ENCODE measurements at places on chromosomes 11 and 22.

DNA sequence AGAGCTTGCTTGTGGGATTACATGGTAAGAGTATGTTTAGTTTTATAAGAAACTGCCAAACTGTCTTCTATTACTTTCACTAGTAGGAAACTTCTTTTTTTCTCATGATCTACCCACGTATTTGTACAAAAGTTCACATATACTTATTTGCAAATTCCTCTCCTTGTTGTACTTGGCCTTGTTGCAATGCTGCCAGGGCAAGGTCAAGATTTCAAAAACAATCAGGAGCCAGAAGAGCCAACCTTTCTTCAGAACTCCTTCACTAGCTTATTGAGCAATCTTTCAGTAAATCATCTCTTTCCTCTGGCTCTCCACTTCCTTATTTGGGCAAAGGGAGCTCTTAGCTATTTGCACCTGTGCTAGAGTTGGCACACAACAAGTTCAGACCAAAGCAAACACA lies 9.7 kb downstream of the SRSF8 start:
- DNase-seq, result no peak

- DNase-seq, result no peak
Observed at GRCh38 chr11:27501100-27501499, 5.5 kb downstream of the LIN7C start.

GRCh38 chr22:41906822-41907221 lies 8.1 kb downstream of the SHISA8 start:
- no peak for DNase-seq

DNA sequence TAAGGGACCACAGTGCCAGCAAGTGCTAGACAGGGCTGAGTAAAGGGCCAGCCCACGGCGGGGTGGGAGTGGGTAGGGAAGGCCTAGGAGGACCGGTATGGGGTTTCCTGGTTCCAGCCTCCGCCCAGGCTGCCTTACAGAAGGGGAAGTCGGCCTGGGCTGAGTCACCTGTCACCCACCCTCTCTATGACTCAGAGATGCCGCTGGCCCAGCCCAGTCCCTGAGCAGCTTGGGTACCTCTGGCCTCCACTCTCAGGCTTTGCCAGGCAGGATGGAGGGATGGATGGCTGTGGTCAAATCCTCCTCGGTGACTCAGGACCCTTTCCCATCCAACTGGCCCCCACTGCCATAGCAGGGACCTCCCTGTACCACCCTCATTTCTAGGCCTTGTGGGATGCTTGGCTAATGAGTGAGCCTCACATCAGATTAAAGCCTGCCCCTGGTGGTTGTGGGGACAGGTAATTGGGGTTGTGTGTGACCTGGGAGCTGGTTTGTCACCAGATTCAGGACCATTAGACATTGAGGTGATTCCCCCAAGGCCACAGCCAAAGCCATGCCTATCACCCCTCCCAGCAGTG lies 13.9 kb downstream of the SLC35E4 start:
- no peak for DNase-seq

GRCh38 chr11:92216789-92217188 lies 7.8 kb upstream of the FAT3 start:
- no peak for DNase-seq

DNA sequence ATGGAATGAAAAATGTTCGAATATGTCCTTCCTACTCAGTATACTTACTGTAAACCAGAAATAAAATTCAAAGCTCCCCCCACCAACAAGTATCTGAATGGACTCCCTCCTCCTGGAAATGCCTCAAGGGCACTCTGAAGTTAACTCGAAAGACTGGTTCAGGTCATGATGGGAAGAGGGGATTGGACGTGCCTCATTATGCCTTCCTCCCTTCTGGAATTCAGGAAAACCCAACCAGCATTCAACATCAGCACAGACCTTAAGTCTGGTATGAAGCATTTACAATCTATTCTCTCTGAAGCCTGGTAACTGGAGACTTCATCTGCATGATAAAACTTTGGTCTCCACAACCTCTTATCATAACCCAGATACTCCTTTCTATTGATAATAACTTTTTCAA lies 428.3 kb upstream of the RAG2 start:
- no peak for DNase-seq

DNA sequence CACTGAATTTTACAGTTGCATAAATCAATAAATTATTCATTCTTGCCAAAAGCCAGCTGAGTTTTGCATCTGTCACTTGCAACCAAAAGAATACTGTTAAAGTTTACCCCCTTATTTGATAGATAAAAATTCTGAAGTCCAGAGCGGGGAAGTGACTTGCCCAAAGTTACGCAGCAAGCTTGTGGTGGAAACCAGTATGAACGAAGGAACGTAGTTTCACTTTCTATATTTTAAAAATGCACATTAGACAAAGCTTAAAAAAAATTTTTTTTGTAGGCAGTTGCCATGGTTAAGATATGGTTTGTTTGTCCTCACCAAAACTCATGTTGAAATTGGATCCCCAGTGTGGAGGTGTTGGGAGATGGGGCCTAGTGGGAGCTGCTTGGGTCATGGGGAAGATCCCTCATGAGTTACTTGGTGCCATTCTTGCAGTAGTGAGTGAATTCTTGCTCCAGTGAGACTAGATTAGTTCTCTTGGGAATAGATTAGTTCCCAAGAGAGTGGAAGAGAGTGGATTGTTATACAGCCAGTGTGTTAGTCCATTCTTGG lies 46.3 kb upstream of the SEZ6L start:
- no peak for DNase-seq

GRCh38 chr11:57800444-57801182 lies 39.0 kb downstream of the CTNND1 start:
- DNase-seq, result peak; percentile 51

- DNase-seq, result peak; percentile 80
Observed at GRCh38 chr11:95154514-95154913, 64.9 kb downstream of the ENDOD1 start.

DNA sequence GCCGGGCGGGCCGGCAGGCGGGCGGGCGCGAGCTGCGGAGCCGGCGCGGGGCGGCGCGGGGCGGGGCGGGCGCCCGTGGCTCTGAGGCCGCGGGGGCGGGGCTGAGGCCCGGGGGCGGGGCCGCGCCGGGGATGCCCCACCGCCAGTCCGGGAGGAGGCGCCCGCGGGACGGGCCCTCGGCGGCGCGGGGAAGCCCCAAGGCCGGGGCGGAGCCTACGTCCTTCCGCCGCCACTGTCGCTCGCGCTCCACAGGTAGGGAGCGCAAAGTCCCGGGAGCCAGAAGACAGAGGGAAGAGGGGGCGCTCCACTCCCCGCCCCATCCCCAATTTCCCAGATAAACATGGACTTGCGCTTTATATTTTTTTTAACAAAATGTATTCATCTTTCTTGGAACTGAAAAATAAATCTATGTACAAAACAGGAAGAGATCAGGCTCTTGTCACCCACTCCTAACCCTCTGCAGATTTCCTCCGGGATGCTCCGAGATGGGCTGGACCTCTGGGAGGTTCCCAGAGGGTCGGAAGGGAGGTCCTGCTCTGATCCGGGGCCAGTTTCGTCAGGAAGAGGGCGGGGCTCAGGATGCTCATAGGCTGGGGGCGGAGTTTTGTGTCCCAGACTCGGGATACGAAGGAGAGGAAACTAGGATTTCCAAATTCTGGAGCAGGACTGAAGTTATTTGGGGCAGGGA lies at the start of gene MAP4K2:
TSS of gene MAP4K2 (minus strand) at position 57 of the 688 bp plus-strand sequence. CDS start 65 bp downstream, outside the sequence.
- peak; percentile 65 for DNase-seq

- DNase-seq, result no peak
Observed at GRCh38 chr11:114088216-114088615, 28.7 kb downstream of the ZBTB16 start.

- no peak for DNase-seq
Observed at GRCh38 chr11:109089144-109089543, 332.8 kb upstream of the C11orf87 start.

- DNase-seq, result no peak
Observed at GRCh38 chr22:26887456-26887855, 230.1 kb downstream of the MIAT start.

Data from NCI-H446 (cell line).